ENCODE measurements at places on chromosomes 5 and 9.

DNA sequence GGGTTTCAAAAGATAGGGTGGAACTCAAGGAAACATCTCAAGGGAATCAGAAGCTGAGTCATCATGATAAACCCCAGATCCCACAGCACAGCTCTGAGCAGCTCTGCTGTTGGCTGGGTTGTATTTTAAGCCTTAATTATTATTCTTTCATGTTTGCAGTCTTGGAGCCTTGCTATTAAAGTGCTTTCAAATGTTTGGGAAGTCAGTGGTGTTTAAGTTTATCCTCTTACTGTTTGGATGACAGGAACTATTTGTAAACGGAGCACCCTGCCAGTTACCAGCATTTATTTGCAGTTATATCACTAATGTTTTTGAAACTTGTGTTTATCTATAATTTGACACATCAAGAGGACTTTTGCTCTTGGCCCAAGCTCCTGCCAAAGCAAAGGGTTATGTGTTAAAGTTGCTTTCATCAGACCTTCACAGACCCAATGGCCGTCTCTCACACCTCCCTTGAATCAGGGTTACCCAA, 141.1 kb upstream of the SPDL1 start:
- no peak for DNase-seq

GRCh38 chr5:52994266-52994665, 5.1 kb downstream of the ITGA2 start:
- DNase-seq: no peak

GRCh38 chr9:6758498-6759184, 868 bp downstream of the KDM4C start:
- peak; percentile 59 for DNase-seq

- DNase-seq: peak; percentile 60
Measured at GRCh38 chr9:124769549-124770358, 1.4 kb downstream of the NR6A1 start.

GRCh38 chr5:28558196-28558595, 1519.8 kb upstream of the CDH9 start:
- DNase-seq: no peak

DNA sequence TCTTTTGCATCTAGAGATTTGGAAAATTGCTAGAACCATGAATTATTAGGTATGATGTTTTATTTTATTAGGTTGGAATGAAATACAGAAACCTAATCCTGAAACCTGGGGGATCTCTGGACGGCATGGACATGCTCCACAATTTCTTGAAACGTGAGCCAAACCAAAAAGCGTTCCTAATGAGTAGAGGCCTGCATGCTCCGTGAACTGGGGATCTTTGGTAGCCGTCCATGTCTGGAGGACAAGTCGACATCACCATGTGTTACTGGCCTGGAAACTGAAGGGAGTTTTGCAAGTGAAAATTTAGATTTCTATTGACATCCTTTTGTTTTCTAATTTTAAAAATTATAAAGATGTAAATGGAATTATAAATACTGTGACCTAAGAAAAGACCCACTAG, 100.7 kb downstream of the NLN start:
- DNase-seq: peak; percentile 14

DNA sequence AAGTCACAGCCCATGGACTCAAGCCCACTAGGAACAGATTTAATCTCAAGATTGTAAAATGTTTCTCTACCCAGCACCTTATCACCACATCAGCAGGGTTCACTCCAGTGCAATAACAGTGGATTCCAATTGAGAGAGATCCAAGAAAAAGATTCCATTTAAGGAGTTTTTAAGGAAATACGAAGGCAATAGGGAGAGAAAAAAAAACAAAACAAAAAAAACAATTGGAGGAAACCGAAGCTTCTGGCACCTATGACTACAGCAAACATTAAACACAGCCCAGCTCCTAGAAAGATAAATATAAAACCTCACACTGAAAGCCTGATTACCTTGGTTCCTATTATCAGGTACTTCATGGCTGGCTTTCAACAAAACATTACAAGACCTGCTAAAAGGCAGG, 192.7 kb downstream of the DAB2IP start:
- no peak for DNase-seq

- no peak for DNase-seq
Measured at GRCh38 chr5:113166852-113167366, 190.3 kb downstream of the DCP2 start.

All from muscle of back (tissue), 13 donors.